ENCODE measurements at places on chromosomes 6 and 20.
A peak's percentile ranks its signal among the peaks of the same experiment; 100 is the strongest.

GRCh38 chr6:144468709-144469108 lies 183.6 kb downstream of the UTRN start:
- DNase-seq: no peak

DNA sequence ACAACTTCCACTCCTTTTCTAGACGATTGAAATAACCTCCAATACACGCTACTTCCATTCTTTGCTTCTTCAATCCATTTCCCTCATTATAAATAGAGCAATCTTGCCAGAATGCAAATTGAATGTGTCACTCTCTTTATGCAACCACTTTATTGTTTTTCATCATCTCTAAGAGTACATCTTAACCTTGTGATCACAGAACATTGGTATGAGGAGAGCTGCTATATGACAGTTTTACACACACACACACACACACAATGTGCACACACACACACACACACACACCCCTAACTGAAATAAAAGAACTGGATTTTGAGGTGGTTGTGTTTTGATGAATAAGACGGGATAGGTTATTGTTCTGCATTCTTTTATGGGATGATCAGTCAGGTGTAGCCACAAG lies 187.0 kb downstream of the HDGFL1 start:
- DNase-seq: peak; percentile 83

DNA sequence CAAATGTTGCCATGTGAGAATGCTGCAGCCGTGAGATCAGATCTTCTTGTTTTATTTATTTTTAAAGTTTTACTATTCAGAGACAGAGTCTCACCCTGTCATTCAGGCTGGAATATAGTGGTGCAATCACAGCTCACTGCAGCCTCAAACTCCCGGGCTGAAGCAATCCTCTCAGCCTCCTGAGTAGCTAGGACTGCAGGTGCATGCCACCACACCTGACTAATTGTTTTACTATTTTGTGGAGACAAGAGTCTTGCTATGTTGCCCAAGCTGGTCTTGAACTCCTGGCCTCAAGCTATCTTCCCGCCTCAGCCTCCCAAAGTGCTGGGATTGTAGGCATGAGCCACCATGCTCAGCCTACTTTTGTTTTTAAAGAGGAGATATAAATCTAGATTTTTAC lies 22.5 kb upstream of the SSR1 start:
- DNase-seq: no peak

GRCh38 chr6:85372188-85372914 lies 77.5 kb upstream of the NT5E start:
- DNase-seq: peak; percentile 41

- peak; percentile 78 for DNase-seq
Observed at GRCh38 chr6:14129575-14129974, 12.0 kb downstream of the CD83 start.

DNA sequence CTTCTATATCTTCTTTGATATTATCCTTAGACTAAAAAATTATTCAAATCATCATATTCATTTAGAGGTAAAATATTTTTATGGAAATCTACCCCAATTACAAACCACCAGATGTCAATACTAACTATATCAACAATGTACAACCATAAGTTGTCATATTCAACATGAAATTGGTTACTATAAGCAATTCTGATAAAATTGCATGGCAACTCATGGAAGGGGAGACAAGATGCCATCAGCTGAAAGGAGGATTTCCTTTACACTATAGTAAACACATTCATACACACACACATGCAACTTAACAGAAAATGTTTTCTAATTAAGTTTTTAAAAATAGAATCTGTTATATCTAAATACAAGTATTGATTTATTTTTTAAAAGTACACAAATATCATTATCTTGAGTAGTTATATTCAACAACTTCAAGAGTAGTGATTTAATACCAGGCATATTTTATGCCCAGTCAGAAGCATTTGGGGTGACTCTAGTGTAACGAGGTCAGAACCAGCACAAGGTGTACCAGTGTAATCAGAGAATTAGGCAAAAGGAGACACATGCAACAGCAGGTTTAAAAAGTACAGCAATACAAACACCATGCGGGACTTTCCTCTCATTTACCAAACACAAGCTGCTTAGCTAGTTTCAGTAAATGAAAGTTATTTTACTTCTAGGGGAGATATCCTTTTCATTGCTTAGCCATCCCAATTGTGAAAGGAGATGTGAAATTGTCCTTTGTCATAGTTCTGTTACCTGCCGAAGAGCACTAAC lies 1.0 kb downstream of the FILIP1 start:
- no peak for DNase-seq

DNA sequence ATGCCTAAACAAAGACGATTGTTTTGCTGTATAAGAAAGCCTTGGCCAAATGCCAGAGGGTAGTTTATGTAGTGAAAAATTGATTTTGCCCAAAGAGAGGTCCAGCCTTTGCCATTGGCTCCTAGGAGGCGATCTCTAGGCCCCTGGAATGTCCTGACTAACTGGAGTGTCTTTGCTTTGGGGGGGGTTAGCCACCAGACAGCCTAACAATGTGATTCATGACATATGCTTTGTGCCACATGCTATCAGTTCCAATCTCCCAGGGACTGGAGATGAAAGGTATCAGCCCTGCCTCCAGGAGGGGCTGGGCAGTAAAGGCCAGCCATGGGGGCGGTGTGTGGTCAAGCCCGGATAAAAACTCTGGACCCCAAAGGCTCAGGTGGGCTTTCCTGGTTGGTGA lies 32.7 kb upstream of the TUBB2A start:
- DNase-seq: no peak

DNA sequence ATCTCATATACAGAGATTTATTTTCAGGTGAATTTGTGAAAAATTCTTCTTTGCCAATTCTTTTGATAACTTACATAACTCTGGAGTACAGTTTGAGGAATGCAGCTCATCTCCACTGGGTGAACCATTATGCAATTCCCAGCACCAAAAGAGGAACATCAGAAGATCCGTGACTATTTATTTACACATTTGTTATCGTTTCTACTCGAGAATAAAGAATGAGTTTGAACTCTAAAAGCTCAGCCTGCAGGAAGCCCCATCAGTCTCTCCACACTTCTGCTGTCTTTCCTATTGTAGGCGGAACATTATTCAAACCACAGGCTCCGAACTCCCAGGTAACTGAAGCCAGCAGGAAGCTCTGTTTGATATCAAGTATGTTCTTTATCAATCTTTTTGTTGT lies 95.9 kb upstream of the IFNGR1 start:
- DNase-seq: no peak

DNA sequence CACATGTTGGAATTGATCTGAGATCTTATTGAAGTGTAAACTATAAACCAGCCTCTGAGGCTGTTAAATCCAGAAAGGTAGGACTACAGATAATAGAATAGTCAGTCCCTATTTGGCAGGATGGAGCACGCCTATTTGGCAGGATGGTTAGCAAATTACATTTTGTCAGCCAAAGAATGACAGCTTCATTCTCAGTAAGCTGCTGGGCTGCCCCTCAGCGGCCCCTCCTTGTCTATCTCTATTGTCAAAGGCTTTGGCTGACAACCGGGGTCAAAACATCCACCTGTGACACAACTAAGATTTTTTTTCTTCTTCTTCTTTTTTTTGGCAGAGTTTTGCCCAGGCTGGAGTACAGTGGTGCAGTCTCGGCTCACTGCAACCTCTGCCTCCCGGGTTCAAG lies 123.4 kb upstream of the ECI2 start:
- DNase-seq: no peak

DNA sequence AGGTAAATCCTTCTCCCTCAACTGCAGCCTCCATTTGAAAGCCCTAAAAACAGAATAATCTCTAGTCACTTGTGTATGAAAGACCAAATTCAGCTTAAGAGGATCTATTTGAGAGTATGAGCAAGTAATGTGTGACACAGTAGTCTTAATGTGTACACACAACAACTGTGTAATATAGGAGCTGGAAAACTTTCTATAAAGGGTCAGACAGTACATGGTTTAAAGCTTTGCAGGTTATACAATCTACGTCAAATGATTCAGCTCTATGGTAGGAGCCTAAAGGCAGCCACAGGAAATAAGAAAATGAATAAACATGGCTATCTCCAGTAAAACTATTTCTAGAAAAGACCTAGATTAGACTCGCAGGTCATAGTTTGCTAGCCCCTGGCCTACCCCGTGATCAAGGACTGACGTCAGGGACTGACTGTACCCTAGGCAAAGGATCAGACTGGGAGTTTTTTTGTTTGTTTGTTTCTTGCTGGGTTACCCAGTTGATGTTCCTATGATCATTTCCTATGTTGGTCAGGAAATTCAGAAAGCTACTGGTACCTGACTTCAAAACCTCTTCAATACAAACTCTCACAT lies 39.7 kb downstream of the BTBD9 start:
- DNase-seq: no peak

- DNase-seq: no peak
Observed at GRCh38 chr20:23920408-23921325, 41.1 kb upstream of the CST5 start.

DNA sequence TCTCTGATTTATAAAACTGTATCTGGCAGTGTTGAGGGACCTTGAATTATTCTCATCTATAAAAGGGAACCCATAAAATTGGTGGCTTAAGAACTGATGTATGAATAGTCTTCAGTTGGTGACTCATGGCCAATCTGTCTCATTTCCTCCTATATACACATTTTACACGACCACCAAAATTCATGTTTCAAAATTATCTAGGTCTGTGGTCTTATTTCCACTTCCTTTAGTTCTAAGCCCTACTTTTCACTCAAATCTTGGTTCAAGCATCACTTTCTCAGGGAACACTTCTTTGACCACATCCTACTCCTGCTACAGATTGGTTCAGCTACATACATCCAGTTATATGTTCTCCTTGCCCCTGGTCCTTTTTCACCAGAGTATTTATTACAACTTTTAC lies 18.6 kb upstream of the ENPP1 start:
- peak; percentile 41 for DNase-seq

DNA sequence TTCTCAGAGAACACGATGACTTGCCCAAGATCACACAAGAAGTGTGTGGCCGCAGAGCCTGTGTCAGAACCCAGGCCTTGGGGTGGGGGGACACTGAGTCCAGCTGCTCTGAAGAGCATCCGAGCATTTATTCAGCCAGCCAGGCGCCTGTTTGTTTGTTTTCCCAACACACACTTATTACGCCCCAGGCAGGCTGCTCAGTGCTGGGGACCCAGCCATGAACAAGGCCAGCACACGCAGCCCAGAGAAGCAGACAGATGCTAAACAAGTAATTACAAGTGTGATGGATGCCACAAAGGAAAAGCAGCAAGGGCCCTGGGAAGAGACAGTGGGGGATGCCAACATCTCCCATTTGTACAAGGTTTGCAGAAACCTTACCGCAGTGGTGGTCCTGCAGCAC lies 19.4 kb upstream of the SIRPA start:
- DNase-seq: no peak

- DNase-seq: no peak
Observed at GRCh38 chr20:21513181-21513663, 642 bp downstream of the NKX2-2 start.

DNA sequence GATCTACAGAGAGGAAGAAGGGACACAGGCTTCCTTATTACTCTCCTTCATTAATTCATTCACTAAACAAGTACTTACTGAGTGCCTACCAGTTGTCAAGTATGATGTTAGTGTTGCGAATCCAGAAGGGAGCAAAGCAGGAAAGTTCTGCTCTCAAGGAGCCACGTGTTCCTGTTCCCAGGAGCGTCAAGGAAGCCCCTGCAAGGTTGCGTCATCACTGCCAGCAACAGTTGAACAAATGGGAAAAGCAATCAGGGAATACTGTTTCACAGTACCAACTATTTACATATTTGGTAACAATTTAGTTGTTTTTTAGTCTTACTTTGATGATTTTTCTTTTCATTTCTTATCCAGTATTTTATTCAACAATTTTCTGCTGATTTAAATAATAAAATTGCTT lies 310.0 kb downstream of the FOXA2 start:
- no peak for DNase-seq

- DNase-seq: no peak
Observed at GRCh38 chr20:49993301-49993751, 10.5 kb downstream of the SNAI1 start.

DNA sequence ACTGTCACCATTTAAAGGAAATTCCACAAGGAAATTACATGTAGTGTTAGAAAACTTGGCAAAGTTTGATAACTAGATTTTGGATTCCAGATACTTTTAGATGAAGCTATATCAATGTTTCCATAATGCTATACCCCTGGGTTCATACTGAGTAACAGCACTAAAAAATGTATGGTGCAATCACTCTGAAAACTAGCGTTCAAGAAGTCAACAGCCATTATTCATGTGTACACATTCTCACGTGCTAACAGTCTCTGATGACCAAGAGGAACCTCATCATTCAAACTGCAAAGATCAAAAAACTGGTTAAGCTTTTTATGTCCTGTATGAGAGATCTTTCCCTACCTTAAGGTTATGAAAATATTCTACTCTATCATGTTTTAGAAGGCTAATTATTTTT lies 197.6 kb downstream of the GMDS start:
- peak; percentile 69 for DNase-seq

GRCh38 chr20:11726026-11726425 lies 191.7 kb upstream of the BTBD3 start:
- DNase-seq: peak; percentile 56

DNA sequence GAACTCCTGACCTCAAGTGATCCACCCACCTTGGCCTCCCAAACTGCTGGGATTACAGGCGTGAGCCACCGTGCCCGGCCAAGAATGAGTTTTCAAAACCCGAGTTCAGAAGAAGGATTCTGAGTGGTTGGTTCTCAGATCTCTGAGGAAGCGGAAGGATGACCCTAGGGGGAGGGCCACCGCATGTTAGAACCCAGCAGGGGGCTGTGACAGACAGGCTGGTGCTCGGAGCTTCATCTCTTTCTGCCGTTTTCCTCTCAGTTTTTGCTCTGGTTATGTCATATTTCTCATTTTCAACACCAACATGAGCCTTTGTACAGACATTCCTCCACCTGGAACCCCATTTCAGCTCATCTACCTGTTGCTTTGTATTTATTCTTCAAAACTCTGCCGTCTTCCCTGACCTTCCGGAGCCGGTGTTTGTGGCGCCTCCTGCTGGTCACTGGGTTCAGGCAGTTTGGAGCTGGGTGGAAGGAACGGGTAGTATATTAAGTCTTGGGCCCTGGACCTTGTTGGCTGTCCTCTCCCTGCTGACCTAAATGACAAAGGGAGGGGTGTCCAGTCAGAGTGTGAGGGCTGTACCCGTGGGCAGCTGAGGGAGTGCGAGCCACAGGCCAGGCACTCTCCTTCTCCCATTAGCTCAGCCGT lies at the start of gene DEFB123:
TSS of gene DEFB123 (plus strand) at position 621 of the 648 bp plus-strand sequence. CDS start 67 bp downstream, outside the sequence.
- no peak for DNase-seq

GRCh38 chr6:169714595-169714994 lies 9.7 kb downstream of the PHF10 start:
- DNase-seq: no peak

GRCh38 chr6:4372866-4373265 lies 237.5 kb upstream of the ECI2 start:
- no peak for DNase-seq
